Progenitor cell of endocrine pancreas (in vitro differentiated cells): ENCODE measurements at places on chromosomes 6 and 20.

GRCh38 chr20:9514461-9515213 lies at the start of gene LAMP5:
Gene LAMP5 (plus strand): TSS chr20:9514590. CDS start chr20:9514853, 263 bp downstream.
- peak; percentile 45 for DNase-seq

- DNase-seq = peak; percentile 23
Measured at GRCh38 chr20:10672624-10673127, 1.1 kb downstream of the JAG1 start.

DNA sequence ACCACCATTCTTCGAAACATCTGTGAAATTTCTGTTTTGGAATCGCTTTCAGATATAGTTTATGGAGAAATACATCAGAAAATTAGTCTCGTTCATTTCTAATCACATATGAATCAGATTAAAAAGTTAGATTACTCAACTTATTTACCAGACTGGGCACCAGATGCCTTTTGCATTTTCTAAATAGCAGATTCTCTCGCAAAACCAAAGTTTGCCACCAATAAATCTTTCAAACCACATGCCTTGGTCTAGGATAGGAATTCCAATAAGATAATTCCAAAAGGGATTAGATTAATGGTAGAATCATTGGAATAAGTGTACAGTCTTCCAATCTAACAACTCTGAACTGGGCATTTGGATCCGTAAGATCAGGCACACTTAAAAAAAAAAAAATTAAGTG lies 160.4 kb upstream of the TAB2 start:
- DNase-seq = no peak

GRCh38 chr6:163717106-163717764 lies 302.7 kb downstream of the QKI start:
- DNase-seq = no peak

GRCh38 chr6:168007592-168008338 lies 10.3 kb downstream of the KIF25 start:
- DNase-seq = no peak

GRCh38 chr6:30157999-30158398 lies 3.0 kb downstream of the TRIM10 start:
- DNase-seq = no peak

- no peak for DNase-seq
Measured at GRCh38 chr20:59434960-59435359, 134.5 kb downstream of the EDN3 start.

DNA sequence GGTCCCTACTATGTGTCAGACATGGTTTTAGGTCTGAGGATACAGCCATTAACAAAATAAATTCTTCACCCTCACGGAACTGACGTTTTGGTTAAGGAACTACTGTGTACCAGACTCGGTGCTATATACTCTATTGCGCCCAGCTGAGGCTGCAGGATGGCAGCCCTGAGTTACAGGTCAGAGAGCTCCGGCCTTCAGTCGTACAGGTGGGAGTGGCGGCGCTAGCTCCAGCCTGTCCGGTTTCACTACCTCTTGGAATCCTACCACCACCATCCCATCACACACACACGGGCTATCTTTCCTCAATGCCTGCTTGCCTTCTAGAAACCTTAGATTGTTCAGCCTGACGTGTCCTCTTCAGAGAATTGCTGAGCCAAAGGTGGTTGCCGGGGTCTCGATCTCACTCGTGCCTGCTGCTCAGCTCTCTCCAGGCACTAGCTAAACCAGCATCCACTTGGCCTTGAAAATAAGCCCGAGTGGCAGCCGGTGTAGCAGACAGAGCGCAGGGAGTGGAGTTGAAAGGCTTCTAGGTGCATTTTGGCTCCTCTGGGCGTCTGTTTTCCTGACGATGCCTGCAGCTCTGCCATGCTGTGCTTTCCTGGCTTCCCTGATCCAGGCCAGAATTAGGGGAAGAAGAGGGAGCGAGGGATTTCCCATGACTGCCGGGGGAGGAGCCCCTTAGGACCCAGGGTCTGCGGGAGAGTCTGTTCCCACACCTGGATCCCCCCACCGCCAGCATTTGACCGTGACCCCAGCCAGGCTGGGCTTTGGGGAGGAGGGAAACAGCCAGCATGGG lies 1.1 kb upstream of the TCF15 start:
- DNase-seq = no peak

DNA sequence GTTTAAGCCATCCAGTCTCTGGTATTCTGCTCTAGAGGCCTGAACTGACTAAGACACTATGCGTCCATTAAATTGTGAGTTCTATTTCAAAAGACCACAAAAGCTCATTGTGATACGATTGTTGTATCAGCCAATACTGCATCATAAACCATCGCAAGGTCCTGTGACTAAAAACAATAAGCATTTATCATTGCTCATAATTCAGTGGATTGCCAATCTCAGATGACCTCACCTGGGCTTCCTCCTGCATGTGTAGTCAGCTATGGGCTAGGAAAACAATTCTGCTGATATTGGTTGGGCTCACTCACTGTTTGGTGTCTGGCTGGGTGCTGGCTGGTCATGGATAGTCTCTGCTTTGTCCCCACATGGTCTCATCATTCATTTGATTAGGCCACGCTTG lies 592.7 kb upstream of the BTBD3 start:
- no peak for DNase-seq

DNA sequence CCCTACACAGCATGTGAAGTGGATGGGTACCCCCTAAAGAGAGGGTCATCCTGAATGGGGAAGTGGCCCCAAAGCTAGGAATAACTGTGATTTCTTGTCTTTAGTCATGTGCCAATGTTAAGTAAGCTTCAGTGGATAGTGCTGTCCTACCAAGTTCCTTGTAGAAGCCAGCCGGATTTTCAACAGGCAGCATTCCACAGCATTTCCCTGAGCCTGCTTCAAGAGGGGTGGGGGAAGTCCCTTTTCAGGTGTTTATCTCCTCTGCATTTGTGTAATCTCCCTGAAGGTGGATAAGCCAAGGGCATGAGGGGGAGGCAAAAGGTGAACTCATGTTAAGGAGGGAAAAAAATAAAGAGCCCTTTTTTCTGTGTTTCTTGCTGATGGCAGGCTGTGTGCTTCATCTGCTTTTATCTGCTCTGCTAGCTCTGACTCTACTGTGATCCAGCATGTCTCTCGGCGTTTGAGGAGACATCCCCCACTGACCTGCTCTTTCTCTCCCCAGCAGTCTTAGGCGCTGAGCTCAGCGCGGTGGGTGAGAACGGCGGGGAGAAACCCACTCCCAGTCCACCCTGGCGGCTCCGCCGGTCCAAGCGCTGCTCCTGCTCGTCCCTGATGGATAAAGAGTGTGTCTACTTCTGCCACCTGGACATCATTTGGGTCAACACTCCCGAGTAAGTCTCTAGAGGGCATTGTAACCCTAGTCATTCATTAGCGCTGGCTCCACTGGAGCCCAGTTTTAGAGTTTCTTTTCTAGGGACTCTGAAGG lies 1.9 kb downstream of the EDN1 start:
- no peak for DNase-seq

GRCh38 chr6:145380186-145380585 lies 355.1 kb downstream of the EPM2A start:
- DNase-seq = no peak

GRCh38 chr6:130752267-130752666 lies 74.9 kb upstream of the SMLR1 start:
- DNase-seq = no peak

- no peak for DNase-seq
Measured at GRCh38 chr6:126873351-126873750, 245.1 kb upstream of the RSPO3 start.
